NCI-H460 (cell line): ENCODE measurements at places on chromosomes 4 and X. TPM values are rescaled to one million over a fixed set of nuclear protein-coding genes. Genes with fewer than 3 reads are reported as not detected.

The NCAPG gene
- 44.1 and 44.2 TPM in 2 replicates for total RNA-seq

The NIPAL1 gene
- total RNA-seq, result 2.0 and 3.0 TPM in 2 replicates

The TEX11 gene
- total RNA-seq, result 0.12 and 0.42 TPM in 2 replicates

The TMEM156 gene
- 5.8 and 7.2 TPM in 2 replicates for total RNA-seq

The GASK1B gene
- 63.1 and 83.1 TPM in 2 replicates for total RNA-seq

The IL2RG gene
- total RNA-seq, result not detected in 2 replicates

The EFHC2 gene
- not detected in 2 replicates for total RNA-seq
